Activated T-helper 17 cell treated with anti-CD3 and anti-CD28 coated beads, Interleukin-2, amount 50 U/mL, for 72 hours (primary cell): ENCODE measurements at places on chromosomes 5 and 9.

- ATAC-seq, result no peak
These were observed 192.4 kb downstream of the ANXA1 start for GRCh38 chr9:73344060-73344459.

- no peak for ATAC-seq
These were observed 57.9 kb upstream of the ANKH start for GRCh38 chr5:14929293-14930065.

DNA sequence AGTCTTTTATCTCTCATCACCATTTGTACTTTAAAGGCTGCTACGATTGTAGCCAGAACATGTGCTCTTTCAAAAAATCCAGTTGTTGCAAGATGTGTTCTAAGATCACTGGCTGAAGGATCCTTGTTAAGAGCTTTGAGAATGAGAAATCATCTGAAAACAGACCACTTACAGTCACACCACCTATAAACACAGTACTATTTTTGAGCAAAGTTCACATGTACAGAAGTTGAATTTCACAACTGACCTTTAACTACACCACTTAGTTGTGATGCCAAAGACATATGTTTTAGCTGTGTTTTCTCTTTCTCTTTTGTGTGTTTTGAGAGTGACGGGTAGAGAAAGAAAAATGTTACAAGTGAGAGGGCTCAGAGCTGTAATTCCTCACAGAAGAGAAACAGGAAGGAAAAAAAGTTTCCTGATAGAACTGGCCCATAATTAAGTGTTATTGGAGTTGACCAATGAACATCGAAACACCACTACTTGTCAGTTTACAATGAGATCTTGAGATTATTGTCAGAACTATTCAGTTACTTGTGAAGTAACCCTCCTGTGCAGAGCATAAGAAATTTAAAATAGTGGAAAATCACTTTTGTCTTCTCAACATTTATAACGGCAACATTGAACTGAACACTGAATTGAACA lies 245.4 kb downstream of the MLLT3 start:
- no peak for ATAC-seq

DNA sequence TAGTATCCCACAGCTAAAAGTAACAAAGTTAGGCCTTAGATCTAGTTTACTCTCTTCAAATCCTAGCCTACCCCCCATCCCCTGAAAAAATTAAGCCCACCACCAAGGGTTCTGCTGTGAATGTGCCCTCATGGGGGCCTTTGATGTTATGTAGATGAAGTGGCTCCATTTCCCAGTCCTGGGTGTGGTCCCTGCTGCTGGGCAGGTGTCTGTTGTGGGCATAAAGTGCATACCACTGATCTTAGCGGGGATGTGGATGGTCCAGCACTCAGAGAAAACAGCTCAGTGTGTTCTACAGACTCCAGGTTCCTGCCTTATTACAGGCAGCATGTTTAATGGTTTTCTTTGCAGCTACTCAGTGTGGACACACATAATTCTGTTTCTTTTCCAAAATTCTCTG lies 1.9 kb downstream of the PCBD2 start:
- ATAC-seq, result no peak

DNA sequence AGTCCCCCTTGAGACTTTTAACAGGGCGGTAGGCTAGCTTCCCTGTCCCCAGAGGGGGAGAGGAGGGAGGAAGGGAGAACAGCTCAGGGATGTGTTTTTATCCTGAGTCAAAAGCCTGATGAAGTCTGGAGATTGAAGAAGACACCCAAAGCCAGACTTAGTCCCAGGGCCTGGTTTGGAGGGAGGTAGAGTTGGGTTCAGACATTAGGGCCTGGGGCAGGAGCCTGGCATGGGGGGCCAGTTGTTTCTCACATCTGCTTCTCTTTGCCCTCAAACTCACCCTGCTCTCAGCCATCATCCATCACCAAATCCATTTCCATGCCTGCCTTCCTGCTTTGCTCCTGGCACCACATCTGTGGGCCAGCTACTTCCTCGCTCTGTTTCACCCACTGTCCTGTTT lies 2.9 kb downstream of the MYORG start:
- no peak for ATAC-seq
